Fibroblast of villous mesenchyme (primary cell): ENCODE measurements at places on chromosomes 6 and 20. TPM values are rescaled to one million over a fixed set of nuclear protein-coding genes. Genes with fewer than 3 reads are reported as not detected.

DNA sequence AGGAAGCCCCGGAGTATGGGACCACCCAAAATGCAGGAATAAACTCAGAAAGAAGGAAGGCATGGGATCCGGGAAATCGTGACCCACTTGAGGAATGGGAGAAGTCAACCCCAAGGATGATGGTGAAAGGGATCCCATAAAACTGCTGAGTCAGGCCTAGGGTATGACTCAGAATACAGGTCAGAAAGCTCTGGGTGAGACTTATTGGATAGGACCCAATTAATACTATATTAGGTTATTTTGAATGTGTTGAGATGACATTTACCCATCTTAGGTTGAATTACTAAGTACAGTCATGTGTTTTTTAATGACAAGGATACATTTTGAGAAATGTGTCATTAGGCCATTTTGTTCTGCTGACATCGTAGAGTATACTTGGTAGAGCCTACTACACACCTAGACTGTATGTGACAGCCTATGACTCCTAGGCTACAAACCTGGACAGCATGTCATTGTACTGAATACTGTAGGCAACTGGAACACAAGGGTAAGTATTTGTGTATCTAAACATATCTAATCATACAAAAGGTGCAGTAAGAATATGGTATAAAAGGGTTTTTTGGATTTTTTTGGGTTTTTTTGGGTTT, 17.1 kb upstream of the HIVEP1 start:
- no peak for DNase-seq

- DNase-seq: peak; percentile 97
Observed at GRCh38 chr6:52566853-52567279, 10.0 kb downstream of the TRAM2 start.

DNA sequence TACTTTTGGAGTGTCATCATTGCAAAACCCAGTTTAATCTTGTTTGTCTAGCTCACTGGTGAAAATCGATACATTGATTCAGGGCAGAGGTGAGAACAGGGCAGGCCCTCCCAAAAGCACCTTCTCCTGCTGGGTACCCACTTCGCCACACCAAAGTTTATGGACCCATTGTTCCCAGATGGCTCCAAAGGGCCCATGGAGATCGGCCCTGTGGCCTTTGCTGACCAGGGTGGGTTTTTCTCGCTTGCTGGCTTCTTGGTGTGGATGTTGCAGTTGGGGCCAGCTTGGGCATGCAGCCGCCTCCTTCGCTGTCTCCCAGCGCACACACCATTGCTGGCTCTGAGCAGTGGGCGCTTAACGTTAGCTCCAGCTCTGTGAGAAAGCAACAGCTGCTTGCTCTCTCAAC, 178.1 kb upstream of the PDE10A start:
- DNase-seq: no peak

DNA sequence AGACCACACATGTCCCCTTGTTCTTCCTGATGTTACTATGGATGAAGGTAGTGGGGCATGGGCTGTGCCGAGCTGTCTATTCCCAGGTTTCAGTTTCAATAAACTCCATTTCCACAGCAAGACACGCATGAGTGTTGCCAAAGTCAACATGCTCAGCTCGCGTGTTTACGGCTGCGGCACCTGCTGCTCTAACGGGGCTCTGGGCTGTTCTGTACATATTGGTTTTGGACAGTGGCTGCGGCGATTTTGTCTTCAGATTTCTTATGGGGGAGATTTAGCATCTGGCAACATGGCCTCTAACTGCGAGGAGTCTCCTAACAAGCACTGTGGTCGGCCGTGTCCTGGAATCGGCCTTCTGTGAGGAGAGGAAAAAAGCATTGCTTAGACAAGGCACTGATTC, 58.6 kb downstream of the TMEM242 start:
- no peak for DNase-seq

ARMC12 gene
- 0.43 TPM in 1 of 2 replicates, not detected in the other for total RNA-seq

SYNDIG1 gene
- under 0.01 TPM in 1 of 2 replicates, not detected in the other for total RNA-seq

DNA sequence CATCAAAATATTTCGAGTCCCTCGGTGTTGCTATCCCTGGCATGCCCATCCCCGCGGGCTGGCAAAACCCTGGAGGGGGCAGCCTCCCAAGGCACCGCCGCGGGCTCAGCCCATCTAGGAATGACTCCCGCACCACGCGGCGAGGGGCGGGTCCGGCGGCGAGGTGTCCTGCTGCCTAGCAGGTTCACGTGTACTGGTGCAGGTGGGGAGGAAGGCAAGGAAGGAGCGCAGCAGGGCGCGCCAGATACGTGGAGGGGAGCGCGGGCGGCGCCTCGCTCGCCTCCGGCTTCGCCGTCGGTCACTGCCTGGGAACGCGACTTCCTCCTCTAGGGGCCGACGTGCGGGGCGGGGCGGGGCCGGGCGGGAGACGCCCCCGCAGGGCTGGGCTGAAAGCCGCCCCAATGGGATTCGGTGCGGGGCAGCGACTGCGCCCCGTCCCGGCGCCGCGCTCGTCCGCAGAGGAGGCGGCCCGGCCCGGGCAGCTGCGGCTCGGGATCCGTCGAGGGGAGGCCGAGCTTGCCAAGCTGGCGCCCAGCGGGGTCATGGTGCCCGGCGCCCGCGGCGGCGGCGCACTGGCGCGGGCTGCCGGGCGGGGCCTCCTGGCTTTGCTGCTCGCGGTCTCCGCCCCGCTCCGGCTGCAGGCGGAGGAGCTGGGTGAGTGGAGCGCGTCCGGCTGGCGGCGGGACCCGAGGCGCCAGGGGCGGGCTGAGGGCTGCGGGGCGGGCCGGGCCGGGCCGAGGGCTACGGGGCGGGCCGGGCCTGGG, at the start of gene DCBLD1:
TSS of gene DCBLD1 (plus strand) at position 435 of the 764 bp plus-strand sequence. CDS start at position 543, 108 bp downstream.
- DNase-seq: peak; percentile 77
